ENCODE measurements at places on chromosomes 2 and 18.

GRCh38 chr2:25358836-25359235, 17.1 kb upstream of the DNMT3A start:
- no peak for DNase-seq

- DNase-seq = no peak
Observed at GRCh38 chr2:44555700-44556099, 194.0 kb downstream of the CAMKMT start.

- DNase-seq = peak; percentile 72
Observed at GRCh38 chr2:6186332-6187151, 494.4 kb downstream of the SOX11 start.

- DNase-seq = peak; percentile 96
Observed at GRCh38 chr2:8583400-8584173, 98.3 kb upstream of the ID2 start.

All from tibial artery (tissue), 4 donors.